ENCODE measurements at places on chromosomes 1 and 21. TPM values are rescaled to one million over a fixed set of nuclear protein-coding genes. Genes with fewer than 3 reads are reported as not detected.

The GPR37L1 gene
- 0.03 TPM for polyA plus RNA-seq

DNA sequence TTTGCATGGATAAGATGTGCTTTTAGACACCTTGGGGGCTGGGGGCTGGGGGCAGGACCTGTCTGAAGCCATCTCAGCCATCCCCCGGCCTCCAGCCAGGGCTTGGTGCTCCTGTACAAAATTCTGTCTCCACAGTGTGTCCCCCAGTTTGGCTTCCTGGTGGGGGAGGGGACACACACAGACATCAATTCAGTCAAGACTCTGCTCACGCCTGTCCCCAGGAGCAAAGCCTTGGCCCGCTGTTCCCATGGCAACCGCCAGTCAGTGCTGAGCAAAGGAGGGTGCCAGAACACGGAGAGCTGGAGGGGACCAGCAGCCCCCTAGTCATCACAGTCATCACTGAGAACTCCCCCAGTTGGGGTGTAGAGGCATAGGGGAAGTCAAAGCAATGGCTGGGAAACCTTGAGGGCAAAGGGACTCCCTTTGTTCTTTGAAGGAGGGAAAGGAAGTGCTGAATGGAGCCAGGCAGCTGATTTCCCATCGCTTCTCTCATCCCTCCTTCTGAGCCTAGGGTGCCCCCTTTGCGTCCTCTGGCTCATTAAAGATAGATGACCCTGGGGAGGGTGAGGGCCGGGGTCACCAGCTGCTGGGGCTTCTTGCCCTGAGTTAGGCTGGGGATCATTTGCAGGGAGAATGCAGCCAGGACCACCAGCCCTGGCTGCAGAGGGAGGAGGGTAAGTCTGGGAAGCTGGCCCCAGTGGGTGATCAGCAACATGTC, 134.9 kb upstream of the IPO9 start:
- DNase-seq = no peak

- DNase-seq = peak; percentile 83
Observed at GRCh38 chr1:235442788-235443429, 61.3 kb downstream of the B3GALNT2 start.

DNA sequence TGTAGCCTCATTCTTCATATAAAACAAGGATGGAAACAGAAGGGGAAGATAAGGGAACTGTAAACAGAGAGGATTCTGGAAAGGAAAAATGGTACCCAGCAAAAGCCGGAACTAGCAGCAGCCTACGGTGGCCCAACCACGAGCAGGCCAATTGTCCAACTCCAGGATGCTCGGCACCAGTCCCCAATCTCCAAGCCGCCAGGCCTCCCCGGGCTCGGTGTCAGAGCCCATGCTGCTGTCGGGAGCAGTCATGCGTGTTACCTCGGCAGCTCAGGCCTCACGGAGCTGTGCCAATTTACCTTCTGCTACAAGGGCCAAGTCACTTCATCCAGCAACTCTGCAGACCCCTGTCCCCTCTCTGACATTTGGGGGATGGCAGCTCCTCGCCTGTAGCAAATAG, 130.8 kb downstream of the ZBTB18 start:
- no peak for DNase-seq

The PLEKHN1 gene
- polyA plus RNA-seq = 1.7 TPM

- no peak for DNase-seq
Observed at GRCh38 chr1:213082420-213083111, 31.5 kb downstream of the RPS6KC1 start.

- no peak for DNase-seq
Observed at GRCh38 chr1:62299426-62300200, 19.6 kb downstream of the KANK4 start.
